Astrocyte (in vitro differentiated cells and primary cell): ENCODE measurements at places on chromosomes 3 and 15.

DNA sequence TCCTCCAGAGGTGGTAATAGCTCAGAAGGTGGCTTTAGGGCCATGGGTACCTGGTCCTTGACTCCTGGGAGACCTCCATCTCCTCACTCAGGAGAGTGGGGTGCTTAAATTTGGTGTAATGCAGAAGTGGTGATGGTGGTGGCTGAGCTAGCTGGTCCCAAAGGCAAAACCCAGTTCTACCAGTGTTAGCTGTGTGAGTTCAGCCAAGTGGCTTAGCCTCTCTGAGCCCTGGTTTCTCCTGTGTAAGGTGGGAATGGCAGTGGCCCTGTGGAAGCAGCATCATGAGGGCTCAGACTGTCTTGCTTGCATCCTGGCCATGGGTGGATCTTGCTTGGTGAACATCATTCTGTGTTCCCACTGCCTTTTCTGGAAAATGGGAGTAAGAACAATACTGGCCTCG lies 9.4 kb downstream of the SEMA3F start:
- no peak for DNase-seq

DNA sequence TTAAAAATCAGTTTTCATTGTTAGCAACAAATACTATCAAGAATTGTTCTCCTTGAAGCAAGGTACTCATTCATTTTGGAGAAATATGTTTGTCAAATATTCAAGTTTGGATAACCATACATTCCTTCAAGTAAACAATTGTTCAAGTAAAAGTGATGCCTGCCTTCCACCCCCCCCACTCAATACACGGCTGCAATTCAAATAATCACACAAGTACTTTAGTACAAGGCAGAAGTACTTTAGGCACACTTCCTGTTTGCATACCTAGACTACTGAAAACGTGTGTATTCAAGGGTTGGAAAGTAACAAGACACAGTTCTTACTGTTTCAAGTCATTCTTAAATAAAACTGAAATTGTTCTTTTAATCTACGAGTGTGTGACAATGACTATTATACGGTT lies 45.4 kb downstream of the TJP1 start:
- no peak for DNase-seq

DNA sequence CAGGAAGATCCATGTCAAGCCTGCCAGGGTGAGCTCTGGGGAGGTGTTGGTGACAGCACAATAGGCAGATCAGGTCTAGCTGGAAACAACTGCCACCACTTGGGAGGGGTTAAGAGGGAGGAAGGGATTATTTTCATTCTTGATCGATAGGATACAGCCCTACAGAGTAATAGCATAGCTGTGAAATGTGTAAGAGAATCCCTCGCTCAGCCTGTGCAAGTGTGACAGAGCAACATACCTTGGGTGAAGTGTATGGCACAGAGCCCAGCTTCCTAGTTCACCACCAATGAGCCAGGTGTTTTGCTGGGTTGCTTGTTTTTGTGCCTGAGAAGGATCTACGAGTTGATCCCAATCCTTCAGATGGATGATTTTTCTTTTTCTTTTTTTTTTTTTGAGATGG lies 9.2 kb upstream of the DCUN1D1 start:
- DNase-seq, result no peak

GRCh38 chr3:45644791-45645201 lies 44.4 kb upstream of the SACM1L start:
- DNase-seq, result peak; percentile 90
